ENCODE measurements at places on chromosomes 2 and 18.

DNA sequence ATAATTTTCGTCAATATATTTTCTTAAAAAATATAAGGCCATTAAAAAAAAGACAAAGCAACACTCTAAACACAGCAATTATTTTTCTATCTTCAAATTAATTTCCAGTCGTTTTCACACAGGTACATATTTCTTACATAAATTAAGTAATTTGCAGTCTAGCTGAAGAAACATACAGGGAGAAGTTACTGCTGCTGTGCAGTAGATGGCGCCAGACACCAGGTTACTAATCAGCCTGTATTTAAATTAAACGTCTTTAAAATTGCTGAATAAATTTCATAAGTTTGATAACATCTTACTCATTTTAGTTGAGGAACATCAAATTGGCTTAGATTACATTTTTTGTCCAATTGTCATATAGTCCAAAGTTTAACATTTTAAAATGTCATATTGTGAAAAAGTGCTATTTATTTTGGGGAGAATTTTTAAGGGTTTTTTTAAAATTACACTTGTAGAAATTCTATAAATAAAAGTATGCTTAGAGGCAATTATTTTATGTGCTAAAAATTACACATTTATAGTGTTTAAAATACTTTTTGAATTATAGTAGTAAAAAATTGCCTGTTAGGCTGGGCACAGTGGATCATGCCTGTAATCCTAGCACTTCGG is 88.4 kb downstream of the PMAIP1 start:
- DNase-seq = peak; percentile 79

DNA sequence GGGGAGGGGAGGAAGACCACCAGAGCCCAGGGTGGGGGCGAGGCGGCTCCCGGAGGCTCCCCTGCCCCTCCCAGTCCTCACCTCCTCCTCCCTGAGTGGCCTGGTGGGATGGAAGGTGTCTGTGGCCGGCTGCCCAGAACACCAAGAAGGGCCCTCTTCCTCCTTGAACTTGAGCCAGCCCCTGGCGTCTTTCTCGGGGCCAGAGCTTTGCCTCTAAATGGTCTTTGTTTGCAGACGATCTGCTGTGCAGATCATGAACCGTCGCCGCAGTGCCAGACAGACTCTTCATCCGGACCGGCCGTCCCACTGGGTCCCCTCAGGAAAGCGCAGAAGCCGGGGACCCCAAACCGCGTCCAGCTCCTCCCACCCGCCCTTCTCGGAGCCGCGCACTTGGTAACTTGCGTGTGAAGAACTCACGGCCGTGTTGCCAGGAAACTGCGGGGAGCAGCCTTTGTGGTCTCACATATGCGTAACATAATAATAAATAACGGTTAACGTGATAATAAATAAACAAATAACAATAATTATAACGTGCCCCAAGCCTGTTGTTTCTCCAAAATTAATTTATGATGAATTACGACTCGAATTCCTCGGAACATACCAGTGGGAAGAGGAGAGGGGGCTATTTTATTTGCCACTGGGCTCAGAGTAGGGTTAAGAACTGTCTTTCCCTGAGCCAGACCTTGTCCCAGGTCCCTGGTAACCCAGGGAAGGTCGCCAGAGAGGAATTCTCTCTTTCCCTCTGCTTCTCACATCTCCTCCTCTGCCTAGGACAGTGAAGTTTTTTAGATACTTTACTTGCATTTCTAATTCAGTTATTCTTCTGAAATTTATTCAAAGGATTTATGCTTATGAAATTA is 41.0 kb downstream of the PTGR3 start:
- DNase-seq = no peak

- peak; percentile 37 for DNase-seq
These were observed 47.8 kb upstream of the MGAT5 start for GRCh38 chr2:134206031-134206430.

DNA sequence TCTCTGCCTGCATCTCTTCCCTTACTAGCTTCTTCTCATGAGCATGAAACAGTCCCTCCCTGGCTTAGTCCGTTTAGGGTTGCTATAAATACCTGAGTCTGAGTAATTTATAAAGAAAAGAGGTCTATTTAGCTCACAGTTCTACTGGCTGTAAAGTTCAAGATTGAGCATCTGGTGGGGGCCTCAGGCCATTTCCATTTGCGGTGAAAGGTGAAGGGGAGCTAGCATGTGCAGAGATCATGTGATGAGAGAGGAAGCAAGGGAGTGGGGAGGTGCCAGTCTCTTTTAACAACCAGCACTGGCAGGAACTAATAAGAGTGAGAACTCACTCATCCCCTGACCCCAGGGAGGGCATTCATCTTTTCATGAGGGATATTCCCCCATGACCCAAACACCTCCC is 26.8 kb downstream of the RHBDD1 start:
- no peak for DNase-seq

- no peak for DNase-seq
These were observed 672.2 kb downstream of the CPS1 start for GRCh38 chr2:211228559-211228958.

- peak; percentile 78 for DNase-seq
These were observed at the start of gene GNAL for GRCh38 chr18:11688972-11689668. TSS of gene GNAL (plus strand) at chr18:11689264. CDS start at chr18:11689564, 300 bp downstream.

GRCh38 chr2:171317492-171318125 is 116.2 kb downstream of the METTL8 start:
- no peak for DNase-seq

GRCh38 chr2:206701952-206702605 is 16.1 kb downstream of the DYTN start:
- no peak for DNase-seq

DNA sequence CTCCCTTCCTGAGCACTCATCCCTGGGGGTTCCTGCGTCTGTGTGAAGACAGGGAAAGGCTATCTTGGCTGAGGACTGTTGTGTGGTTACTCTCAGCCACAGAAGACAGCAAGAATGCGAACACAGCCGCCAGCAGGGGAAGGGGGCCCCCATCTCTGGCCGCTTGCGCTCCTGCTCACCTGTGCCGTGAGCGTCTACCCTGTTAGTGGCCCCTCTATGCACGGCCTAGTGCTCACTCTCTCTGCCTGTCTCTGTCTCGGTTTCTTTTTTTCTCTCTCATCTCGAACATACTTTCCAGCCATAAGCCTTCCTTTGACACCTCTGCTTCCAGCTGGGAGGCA is 206.7 kb upstream of the APCDD1 start:
- no peak for DNase-seq

DNA sequence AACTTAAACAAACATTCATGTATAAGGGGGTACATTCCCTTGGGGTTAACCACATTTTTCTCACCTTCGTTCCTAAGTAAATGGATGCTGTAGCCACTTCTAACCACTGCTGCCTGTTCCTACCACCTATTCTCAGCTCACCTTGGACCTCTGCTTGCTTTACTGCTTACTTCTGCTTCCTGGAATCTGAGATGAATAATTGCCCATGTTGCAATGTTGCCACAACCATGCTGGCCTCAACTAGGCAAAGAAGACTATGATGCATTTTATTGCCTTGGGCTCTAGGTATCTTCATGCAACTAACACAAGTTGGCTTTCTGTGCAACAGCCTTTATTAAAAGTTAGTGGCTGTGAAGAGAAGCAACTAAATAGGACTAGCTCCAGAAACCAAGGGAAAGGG is 106.3 kb upstream of the TCF4 start:
- DNase-seq = peak; percentile 29

DNA sequence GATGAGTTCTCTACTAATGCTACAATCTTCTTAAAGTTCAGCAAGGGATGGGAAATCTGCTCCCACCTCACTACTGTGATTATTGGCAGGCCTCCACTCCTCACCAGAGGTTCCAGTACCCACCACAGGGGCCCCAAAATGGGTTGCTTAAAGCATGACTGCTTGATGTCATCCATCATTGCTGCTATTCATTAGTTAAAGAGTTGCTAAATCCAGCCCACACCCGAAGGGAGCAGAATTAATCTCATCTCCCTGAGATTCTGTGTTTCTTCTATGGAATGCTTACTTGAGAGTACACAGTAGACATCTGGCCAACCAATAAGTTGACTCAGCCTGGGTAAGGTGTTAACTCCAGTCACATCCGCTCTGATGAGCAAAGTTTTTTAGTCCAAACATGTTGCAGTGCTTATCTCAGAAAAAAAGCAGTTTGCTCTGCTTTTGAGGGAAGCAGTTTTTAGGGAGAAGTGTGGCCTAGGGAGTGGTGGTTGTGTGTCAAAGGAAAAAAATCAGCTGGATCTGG is 690.2 kb upstream of the POU3F3 start:
- no peak for DNase-seq

- no peak for DNase-seq
These were observed 127.7 kb downstream of the CAPN13 start for GRCh38 chr2:30679426-30680088.

DNA sequence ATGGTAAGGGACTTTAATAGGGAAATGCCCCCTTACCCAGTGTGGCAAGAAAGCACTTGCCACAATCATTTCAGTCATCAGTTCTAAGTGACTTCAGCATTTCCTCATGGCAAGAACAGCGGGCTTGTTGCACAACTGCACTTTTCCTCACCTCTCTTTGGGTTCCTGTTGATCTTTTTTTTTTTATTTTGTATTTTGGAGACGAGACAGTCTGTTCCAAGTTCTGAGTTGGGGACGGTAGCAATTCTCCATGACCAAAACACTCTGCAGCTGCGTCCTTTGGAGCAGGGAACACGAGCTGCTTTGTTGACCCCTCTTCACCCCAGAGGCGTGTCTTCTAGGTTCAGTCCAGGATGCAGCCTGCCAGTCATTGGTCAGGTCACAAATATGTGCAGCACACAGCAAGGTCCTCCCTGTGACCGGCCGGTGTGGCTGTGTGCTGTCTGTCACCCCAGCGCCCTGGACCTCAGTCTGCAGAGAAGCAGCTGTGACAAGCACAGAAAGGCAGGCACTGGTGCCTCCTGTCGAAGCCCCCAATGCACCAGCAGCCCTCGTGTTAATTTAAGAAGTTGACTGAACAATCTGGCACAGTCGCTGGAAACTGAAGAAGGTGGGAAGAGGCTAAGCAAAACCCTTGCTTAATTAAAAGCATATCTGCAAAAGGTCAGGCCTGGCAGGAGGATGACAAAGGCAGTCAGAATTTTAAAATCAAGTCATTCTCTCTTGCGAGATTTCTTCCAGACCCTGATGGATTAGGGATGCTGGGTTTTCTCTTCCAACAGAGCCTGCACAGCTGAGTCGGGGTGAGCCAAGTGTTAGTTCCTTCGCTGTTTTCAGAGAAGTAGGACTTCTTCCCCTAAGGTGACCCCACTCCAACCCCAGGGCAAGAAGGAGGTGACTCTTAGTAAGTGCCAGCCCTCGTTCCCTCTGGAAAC is 96.7 kb upstream of the COPS8 start:
- peak; percentile 15 for DNase-seq

- DNase-seq = no peak
These were observed 17.4 kb downstream of the RUFY4 start for GRCh38 chr2:218086478-218086877.
